Lower lobe of right lung (tissue), 2 donors: ENCODE measurements at places on chromosomes 1 and 21. TPM values are rescaled to one million over a fixed set of nuclear protein-coding genes. Genes with fewer than 3 reads are reported as not detected.

DNA sequence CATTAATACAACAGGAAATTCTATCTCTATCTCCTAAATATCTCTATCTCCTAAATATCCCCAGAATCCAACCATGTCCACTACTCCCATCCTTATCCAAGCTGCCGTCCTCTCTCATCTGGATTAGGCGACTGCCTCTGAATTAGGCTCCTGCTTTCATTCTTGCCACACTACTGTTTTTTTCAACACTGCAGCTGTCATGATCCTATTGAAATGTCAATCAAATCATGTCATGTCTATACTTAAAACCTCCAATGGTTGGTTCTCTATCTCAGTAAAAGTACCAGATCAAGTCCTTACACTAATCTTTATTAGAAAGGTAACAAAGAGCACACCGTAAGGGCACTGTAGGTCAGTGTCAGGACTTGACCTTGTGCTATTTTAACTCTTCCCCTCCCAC, 82.0 kb upstream of the NFIA start:
- H3K4me3 ChIP-seq = no peak overlapping the region
- H3K27me3 ChIP-seq = no peaks in the 10 kb centered on the region
- H3K36me3 ChIP-seq = no peaks in the 10 kb centered on the region
- no peak overlapping the region for H3K27ac ChIP-seq

MT1HL1 gene
- not detected for total RNA-seq

DNA sequence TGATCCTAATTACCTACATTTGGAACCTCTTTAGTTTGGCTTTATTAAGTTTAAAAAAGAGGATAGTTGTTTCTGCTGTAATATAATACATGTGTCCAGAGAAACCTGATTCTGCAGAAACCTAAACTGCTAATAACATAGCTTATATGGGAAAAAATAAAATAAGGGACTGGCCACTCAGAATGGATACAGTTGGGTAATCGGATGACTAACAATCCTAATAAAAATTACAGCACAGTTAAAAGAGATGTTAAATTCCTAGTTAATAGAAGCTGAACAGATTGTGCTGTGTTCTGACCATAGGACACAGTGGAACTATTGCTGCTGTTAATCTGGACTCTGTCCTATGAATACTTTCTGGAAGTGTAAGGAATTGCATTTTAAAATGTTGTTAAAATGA, 16.0 kb downstream of the ARV1 start:
- DNase-seq = no peak
- H3K36me3 ChIP-seq = peaks cover 73% of the 10 kb centered on the region
- no peak overlapping the region for H3K4me3 ChIP-seq
- H3K4me1 ChIP-seq = no peaks in the 10 kb centered on the region
- no peaks in the 10 kb centered on the region for H3K27me3 ChIP-seq
- H3K27ac ChIP-seq = no peak overlapping the region

NLRP3 gene
- total RNA-seq = 3.5 TPM

OR2L5 gene
- not detected for total RNA-seq

KIRREL1 gene
- 26.9 TPM for total RNA-seq

NCF2 gene
- total RNA-seq = 211 TPM

SH3BGR gene
- total RNA-seq = 4.1 TPM

SERTAD4 gene
- 4.3 TPM for total RNA-seq

DNA sequence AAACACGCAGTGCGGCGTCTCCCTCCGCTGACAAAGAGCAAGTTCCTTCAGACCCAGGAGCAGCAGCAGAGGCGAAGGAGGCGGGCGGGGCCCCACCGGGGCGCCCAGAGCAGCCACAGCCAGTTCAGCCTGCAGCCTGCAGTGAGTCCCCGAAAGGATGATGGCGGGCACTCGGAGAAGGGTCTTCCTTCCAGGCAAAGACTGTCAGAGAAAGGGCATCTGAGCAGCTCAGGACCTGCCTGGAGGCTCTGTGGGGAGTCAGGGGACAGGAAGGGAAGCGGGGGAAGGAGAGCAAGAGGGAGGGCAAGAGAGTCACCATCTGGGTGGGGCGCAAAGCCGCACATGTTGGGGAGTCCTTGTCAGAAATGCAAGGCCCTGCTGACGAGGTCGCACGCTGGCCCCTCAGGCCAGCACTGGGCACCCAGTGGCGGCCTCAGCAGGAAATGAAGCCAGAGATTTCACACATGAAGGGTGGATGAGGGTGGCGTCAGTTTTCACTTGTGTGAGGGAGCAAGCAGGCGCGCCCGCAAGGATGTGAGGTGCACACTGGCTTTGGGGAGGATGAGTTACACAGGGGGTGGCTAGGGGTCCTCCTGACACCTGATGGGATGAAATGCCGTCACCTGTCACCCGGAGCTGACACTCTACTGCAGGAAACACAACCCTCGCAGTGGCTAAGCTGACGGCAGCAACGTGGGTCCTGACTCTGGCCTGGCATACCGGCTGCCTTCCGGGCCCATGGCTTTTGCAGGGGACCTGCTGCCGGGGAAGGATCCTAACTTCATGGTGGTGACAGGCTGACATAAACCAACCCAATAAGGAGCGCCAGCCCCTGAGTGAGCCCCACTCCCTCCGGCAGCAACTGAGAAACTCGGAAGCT, 6.6 kb downstream of the LRRC47 start:
- H3K36me3 ChIP-seq = peaks cover 64% of the 10 kb centered on the region
- no peak overlapping the region for H3K27ac ChIP-seq
- peaks cover 21% of the 10 kb centered on the region for H3K4me1 ChIP-seq
- H3K27me3 ChIP-seq = no peaks in the 10 kb centered on the region
- no peak overlapping the region for H3K4me3 ChIP-seq

DNA sequence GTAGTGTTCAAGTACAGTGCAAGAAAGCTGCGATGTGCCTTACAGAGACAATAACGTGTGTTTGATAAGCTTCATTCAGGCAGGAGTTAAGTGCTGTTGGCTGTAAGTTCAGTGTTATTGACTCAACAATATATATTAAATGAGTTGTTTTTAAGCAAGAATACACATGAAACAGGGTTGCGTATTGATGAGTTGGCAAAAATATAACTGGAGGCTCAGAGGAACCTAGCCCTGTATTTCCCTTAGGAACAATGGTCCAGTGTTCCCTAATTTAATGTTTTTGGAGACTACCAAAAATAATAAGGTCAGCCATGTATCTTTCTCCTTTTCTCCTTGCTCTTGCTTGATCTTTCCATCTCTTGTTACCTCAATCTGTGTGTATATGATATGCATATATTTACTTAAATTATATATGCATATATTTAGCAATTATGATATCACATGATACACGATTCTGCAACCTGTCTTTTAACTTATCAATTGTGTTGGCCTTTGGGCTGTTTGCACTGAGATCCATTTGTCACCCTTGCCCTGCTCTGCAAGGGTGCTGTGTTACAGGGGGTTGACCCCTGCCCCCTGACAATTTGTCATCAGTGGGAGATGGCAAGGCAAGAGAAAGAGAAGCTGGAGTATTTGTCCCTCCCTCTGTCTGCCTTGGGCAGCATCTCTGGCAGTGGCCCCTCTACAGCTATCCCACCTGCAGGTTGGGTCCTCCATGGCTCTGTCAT, 109.7 kb downstream of the FGGY start:
- peaks cover 5% of the 10 kb centered on the region for H3K4me1 ChIP-seq
- H3K4me3 ChIP-seq = no peak overlapping the region
- H3K27me3 ChIP-seq = no peaks in the 10 kb centered on the region

GRCh38 chr1:62423580-62424242, 13.1 kb upstream of the USP1 start:
- no peaks in the 10 kb centered on the region for H3K4me1 ChIP-seq
- H3K27me3 ChIP-seq = no peaks in the 10 kb centered on the region
- no peak overlapping the region for H3K4me3 ChIP-seq
- no peaks in the 10 kb centered on the region for H3K36me3 ChIP-seq
- no peak for DNase-seq

DNA sequence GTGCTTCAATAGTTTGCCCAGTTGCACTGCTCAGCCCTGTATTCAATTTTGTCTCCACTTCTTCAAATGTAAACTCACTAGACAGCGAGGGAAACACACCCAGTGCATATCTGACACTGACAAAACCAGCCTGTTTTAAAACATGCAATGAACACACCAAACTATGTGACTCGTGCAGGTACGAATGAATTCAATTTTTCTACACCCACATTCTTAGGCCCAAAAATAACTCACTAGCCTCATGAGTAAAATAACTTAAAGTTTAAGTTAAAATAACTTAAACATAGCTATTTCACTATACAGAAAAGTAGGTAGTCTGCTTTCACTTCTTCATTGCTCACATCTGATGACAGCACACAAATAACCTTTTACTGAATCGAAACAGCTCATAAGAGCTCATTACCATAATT, 21.1 kb downstream of the TTC13 start:
- no peak for DNase-seq
- H3K4me1 ChIP-seq = no peaks in the 10 kb centered on the region
- H3K27me3 ChIP-seq = no peaks in the 10 kb centered on the region
- H3K4me3 ChIP-seq = no peak overlapping the region

GRCh38 chr1:68745451-68745850, 248.6 kb upstream of the DEPDC1 start:
- no peak overlapping the region for H3K27ac ChIP-seq
- no peak overlapping the region for H3K4me3 ChIP-seq
- no peaks in the 10 kb centered on the region for H3K27me3 ChIP-seq

WNT2B gene
- total RNA-seq = 11.8 TPM
